Stimulated activated CD4-positive, alpha-beta T cell treated with anti-CD3 and anti-CD28 coated beads, Interleukin-4, amount 100 ng/mL, for 24 hours (primary cell): ENCODE measurements at places on chromosomes 3 and 15.

GRCh38 chr3:138284957-138285477 lies 44.6 kb downstream of the NME9 start:
- no peak for DNase-seq

- DNase-seq = no peak
Observed at GRCh38 chr3:185733980-185734724, 90.7 kb downstream of the IGF2BP2 start.

- peak; percentile 23 for DNase-seq
Observed at GRCh38 chr15:79872358-79873017, 24.3 kb downstream of the MTHFS start.

GRCh38 chr15:68262514-68263356 lies 14.8 kb upstream of the FEM1B start:
- no peak for DNase-seq

DNA sequence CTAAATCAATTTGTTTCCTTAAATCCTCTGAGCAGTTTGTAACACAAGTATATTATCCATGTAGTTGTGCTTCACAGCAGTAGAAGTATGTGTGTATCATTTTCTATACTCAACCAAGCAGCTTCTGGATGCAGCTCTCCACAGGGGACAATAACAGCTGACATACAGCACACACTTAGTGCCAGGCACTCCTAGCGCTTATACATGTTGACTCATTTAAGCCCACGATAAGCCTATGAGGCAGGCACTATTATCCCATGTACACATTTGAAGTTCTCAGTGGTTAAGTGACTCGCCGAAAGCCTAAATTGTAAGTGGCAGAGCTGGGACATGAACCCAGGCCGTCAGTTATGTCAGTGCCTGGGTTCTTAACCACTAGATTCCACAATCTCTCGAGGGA lies 20.3 kb upstream of the LPP start:
- no peak for DNase-seq

DNA sequence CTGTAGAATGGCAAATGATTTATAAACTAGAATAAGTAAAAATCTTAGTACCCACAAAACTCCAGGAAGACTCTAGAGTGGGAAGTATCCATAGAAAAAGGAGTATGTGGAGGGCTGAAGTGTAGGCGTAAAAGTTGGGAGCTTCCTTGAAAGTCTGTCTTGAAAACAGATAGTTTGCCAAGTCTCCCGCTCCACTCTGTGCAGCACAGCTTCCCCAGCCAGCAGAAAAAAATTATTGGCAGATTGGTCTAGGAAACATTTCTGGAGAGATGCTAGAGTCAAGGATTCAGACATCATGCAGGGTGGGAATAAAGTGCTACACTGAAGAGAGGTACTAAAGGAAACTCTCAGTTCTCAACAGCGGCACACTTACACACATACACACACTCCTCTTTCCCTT lies 53.4 kb upstream of the CD200R1L start:
- DNase-seq = no peak

GRCh38 chr3:150729682-150730360 lies 26.1 kb upstream of the ERICH6 start:
- no peak for DNase-seq

- no peak for DNase-seq
Observed at GRCh38 chr3:3137526-3137925, 10.8 kb downstream of the TRNT1 start.

DNA sequence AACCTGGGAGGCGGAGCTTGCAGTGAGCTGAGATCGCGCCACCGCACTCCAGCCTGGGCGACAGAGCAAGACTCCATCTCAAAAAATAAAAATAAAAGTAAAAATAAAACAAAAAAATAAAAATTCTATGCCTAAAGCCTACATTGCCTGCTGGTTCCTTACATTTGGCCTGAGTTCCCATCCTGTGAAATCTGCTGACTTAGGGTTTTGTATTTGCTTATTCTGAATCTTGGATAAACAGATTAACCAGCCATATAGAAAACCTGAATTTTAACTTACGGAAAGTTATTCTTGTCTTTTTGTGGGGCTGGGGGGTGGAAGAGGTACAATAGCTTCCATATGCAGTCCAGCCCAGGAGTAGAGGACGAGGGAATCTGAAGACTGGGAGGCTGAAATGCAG lies 73.7 kb upstream of the UMPS start:
- no peak for DNase-seq

GRCh38 chr3:157045238-157045850 lies 114.6 kb downstream of the CCNL1 start:
- no peak for DNase-seq

GRCh38 chr3:171018156-171018935 lies 8.2 kb downstream of the SLC2A2 start:
- no peak for DNase-seq

DNA sequence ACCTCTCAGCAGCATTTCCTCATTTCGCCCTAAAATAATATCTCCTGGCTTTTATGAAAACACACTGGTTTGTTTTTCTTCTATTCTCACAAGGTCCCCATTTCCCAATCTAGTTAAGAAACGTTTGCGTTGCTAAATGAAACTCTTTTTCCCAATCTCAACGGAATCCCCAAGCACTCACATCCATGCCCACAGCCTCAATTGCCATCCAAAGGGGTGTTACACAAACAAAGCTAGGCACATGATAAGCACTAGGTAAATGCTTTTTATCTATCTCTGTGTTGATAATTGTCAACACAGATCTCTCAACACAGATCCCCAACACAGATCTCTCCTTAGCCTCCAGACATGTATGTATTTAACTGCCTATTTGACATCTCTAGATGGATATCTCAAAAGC lies 35.2 kb upstream of the TF start:
- no peak for DNase-seq

DNA sequence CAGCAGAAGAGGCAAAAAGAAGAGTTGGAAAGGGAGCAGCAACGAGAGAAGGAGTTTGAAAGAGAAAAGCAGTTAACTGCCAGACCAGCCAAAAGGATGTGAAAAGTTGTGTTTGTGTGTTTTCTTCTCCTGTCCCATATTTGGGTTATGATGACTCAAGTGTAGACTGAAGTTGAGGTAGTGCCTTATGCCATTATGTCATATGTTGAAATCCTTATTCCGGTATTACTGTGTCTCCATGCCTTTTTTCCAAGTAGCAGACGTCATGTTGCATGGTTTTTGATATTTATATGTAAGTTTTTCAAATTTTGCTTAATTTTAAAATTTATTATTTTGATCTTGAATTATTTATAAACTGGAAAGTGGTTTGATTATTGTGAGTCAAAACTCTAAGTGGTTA lies 19.2 kb downstream of the BLOC1S6 start:
- DNase-seq = no peak

- no peak for DNase-seq
Observed at GRCh38 chr3:178308771-178309170, 227.5 kb upstream of the KCNMB2 start.

DNA sequence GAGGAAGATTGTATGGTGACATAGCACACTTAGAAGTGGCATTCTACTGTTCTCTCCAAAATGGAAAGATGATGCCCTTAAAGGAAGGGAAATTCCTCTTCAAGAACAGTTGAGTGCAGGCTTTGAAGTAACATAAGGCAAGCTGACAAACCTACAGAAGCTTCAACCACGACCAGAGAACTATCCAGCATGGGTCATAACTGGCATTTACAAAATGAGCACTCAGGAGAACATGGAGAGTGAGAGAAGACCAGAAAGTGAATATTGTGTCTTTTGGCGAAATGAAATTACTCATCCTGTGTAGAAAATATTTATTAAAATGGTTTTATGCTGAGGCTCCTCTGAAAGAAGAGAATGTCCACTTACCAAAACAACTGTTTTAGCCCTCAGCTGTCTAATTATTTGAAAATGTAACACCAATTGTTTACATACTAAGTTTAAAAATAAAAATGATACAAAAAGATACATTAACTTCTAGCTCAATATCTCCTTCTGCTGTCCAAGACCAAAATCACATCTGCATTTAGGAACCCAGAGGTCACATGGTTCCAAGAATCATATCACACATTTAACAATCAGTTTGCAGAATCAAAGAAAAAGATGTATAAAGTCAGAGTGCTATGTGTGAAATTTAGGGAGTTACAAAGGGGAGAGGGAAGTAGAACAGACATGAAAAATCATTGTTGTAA lies 216.9 kb downstream of the ATP8B4 start:
- no peak for DNase-seq

GRCh38 chr3:155602307-155602706 lies 142.6 kb downstream of the PLCH1 start:
- no peak for DNase-seq

GRCh38 chr15:45386420-45386819 lies 8.1 kb upstream of the GATM start:
- no peak for DNase-seq

- DNase-seq = no peak
Observed at GRCh38 chr3:87856126-87856525, 202.7 kb downstream of the CGGBP1 start.

GRCh38 chr3:24161841-24162240 lies 216.8 kb downstream of the NR1D2 start:
- DNase-seq = no peak

DNA sequence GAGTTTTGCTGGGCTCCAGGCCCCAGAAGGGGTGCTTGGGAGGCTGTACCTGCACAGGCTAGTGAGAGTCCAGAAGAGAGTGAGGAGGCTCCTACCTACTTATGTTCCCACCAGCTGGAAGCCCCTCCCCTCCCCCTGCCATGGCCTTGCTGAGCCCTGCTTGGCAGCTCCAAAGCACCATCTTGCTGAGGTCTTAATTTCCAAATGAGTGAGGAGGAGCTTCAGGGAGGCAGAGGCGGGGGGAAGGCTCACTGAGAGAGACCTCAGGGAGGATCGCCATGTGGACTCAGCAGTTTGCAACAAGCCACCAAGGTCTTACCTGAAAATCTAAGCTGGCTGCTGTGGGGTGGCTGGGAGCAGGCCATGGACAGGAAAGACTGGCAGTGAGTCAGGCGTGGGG lies 8.7 kb upstream of the CACNA2D2 start:
- no peak for DNase-seq

- DNase-seq = no peak
Observed at GRCh38 chr3:136075811-136076210, 110.3 kb downstream of the PPP2R3A start.

- peak; percentile 47 for DNase-seq
Observed at GRCh38 chr3:8769088-8769822, at the start of gene OXTR. Gene OXTR, minus strand, starts transcription at chr3:8769613. Its CDS starts 1,426 bp downstream, at chr3:8768187.

GRCh38 chr3:50401978-50402595 lies 42.8 kb upstream of the TMEM115 start:
- no peak for DNase-seq

GRCh38 chr3:43001094-43001553 lies 22.0 kb downstream of the GASK1A start:
- no peak for DNase-seq

- peak; percentile 7 for DNase-seq
Observed at GRCh38 chr15:29821416-29822099, 710 bp downstream of the TJP1 start.

- no peak for DNase-seq
Observed at GRCh38 chr3:63441262-63441661, 163.2 kb downstream of the SYNPR start.

DNA sequence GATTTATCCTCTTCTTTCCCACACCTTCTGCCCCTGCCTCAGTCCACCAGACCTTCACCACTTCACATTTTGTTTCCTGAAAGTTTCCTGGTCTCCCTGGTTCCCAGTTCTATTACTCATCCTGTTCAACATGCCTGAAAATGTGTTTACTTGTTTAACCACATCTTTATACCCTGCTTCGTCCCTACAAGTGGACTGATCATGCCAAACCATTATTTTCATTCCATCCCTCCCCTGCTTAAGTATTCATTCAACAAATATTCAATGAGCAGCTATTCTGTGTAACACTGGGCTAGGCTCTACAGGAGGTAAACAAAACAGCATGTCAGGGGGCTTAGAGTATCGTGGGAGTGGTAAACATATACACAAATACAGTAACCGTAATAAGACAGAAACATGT lies 5.5 kb downstream of the MYO5A start:
- DNase-seq = no peak

GRCh38 chr15:67820992-67821783 lies 4.1 kb upstream of the SKOR1 start:
- DNase-seq = no peak

DNA sequence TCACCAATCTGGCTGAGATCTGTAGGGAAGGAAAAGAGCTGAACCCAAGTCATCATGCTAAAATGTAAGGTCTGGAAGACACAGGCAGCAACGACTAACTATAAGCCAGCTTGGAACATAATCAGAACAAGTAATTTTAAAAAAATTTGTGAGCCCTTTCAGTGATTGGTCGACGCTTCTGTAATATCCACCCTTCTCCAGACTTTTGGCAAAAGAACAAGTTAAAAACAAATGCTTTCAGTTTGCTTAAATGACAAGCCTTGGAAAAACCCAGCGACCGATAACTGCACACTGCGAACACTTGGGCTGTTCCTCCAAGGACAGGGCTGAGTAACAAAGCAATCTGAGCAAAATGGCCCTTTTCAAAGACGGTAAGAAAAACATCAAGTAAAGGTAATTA lies 49.6 kb downstream of the PCSK6 start:
- DNase-seq = no peak

DNA sequence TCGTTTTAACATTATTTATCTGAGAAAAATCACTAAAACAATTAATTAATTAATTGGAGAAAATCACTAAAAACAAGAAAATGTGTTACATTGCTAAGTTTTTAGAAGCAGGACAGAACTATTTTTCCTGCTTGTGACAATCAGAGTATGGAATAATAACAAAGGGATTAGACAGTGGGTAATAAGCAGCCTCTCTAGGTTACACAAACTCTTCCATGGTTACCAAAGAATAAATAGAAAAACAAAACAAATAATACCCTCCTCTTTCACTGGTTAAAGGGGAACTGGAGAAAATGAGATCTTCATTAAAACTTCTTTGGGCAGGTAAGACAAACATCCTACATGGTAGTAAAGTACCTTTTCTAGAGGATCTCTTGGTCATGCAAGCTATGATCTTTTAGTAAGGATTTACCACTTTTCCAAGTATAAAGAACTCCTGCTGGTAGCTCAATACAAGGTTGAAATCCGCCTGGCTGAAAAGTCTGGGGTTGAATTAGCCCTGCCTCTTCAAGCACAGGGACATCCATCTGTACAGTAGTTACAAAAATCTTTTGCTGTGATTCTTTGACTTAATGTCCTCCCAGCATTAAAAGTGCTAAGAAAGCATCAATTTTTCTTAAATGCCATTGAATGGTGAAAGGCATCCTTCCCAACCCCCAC lies 2.5 kb upstream of the PLCH1 start:
- no peak for DNase-seq

GRCh38 chr3:195185583-195185982 lies 85.4 kb downstream of the XXYLT1 start:
- DNase-seq = no peak

DNA sequence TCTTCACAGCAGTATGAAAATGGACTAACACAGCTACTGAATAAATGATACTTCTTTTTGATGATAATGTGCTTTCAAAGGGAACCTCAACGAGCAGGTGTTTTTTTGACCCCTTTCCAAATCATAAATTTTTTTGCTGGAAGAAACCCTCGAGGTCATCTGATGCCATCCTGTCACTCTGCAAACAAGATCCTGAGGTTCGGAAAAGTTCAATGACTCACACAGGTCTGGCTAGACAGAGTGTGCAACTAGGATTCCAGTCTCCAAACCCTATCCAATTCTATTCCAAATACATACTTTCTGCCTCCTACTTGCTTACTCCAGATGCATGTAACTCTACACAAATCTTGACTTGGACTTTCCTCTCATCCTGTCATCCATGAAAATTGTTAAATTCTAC lies 124.7 kb downstream of the NEDD4 start:
- no peak for DNase-seq

GRCh38 chr15:71443538-71443937 lies 328.3 kb downstream of the THSD4 start:
- DNase-seq = peak; percentile 36
